Activated CD4-positive, alpha-beta T cell treated with anti-CD3 and anti-CD28 coated beads for 24 hours (primary cell): ENCODE measurements at places on chromosomes 7 and 10.

DNA sequence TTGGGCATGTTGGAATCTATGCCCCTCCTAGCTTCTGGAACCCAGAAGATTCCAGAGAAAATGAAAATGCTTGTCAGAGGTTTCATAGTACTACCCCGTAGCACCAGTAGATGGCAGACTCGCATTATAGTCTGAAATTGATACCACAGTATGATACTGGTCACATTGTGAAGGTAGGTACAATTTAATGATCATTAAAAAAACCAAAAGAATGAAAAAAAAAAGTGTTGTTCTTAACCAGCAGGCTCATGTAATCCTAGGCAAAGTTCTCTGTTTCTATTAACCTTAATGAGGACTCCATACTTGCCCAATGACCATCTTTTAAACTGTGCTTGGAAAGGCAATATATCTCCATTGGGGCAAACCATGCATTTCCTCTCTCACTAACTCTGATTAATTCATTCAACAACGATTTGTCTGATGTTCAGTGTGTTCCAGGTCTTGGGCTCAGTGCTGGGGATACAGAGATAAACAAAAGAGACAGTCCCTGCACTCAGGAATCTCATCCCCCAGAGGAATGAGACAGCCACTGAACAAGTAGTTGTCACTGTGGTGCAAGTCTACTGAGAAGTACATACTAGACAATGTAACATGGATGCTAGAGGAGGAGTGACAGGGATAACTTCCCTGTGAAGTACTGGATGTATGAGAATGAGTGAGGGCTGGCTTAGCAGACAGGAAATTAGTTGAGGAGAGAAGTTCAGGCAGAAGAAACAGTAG is 223.5 kb upstream of the PHYHIPL start:
- no peak for DNase-seq

- DNase-seq = no peak
Observed at GRCh38 chr10:101803511-101803910, 14.7 kb downstream of the OGA start.

GRCh38 chr10:7890781-7891180 is 72.5 kb downstream of the TAF3 start:
- no peak for DNase-seq

GRCh38 chr7:47576866-47577306 is 5.0 kb downstream of the TNS3 start:
- no peak for DNase-seq
